ENCODE measurements at places on chromosomes 6 and 20.

DNA sequence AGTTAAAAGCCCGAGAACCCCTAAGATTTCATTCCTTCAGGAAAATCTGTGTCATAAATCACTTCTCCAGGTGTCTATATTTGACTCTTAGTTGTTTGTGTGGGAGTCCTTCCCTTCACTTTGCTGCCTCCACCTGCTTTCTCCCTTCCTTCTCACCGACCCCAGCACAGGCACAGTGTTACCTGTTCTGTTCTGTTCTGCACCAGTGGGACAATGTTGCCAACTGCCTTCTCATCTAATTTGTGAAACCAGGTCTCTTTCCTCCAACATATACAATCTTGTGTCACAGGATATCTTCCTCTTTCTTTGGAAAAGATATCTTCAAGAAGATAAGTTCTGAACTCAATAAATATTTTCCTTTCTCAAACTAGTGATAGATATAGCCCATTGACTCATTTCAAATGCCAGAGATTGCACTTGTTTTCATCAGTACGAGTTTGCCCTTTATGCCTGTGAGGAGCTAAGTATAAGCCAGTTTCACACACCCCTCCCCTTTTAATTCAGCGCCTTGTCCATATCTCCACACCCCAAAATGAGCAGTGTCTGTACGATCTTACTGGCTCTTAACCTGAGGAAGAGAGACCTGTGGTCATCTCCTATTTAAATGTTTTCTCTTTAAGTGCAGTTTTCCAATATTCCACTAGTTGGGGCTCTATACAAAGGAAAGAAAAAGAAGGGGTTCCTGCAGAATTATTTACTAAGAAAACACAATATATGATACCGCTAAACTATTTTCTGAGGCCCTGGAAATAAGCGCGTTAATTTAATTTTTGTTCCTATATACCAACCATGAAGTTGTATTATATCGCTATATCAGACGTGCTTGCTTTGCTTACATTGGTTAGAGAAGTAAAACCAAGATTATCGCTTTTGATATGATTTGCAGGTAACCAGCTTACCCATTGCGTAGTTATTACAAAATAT, 81.6 kb upstream of the PREP start:
- DNase-seq: peak; percentile 40

GRCh38 chr6:4593951-4594350, 182.3 kb upstream of the CDYL start:
- DNase-seq: no peak

DNA sequence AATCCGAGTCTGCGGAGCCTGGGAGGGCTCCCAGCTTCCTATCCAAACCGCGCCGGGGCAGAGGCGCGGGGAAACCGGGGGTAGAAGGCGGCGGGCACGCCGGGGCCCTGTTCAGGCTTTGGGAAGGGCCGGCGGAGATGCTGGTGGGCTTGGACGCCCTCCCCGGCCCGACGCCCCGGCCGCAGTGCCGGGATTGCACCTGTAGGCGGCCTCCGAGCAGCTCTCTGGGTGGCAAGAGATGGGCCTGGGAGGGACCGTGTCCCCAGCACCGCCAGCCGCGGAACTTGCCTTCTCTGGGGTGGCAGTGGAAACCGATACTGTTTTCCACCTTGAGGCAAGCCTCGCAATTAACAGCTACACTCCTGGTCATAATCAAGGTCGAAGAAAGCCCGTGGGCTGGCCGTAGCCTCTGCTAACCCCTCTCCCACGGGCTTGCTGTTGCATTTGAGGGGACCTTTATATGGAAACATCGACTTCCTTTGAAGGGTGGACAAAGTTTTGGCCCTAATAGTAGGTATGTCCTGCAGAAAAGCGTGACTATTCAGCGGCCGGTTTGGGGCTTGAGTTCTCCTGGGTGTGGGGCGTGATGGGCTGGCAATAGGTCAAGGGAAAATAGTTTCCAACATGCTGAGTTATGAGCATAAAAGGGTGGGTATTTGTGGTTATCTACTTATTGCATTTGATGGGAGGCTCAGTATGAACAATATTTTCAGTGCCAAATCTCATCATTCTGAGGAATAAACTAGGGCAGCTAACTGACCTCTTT, 1.1 kb upstream of the JAG1 start:
- peak; percentile 87 for DNase-seq

DNA sequence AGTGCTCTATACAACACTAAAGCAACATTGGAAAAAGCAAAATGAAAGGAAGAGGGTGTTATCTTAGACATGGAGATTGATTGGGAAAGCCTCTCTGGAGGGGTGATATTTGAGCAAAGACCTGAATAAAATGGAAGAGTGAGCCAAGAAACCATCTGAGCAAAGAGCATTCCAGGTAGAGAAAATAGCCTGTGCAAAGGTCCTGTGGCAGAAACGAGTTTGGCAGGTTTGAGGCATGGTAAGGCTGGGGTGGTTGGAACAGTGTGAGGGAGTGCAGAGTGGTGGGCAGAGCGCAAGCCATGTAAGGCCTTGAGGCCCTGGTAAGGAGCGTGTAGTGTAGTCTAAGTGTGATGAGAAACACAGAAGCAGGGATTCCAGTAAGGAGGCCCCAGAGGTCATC, 40.0 kb upstream of the PTPRT start:
- no peak for DNase-seq

DNA sequence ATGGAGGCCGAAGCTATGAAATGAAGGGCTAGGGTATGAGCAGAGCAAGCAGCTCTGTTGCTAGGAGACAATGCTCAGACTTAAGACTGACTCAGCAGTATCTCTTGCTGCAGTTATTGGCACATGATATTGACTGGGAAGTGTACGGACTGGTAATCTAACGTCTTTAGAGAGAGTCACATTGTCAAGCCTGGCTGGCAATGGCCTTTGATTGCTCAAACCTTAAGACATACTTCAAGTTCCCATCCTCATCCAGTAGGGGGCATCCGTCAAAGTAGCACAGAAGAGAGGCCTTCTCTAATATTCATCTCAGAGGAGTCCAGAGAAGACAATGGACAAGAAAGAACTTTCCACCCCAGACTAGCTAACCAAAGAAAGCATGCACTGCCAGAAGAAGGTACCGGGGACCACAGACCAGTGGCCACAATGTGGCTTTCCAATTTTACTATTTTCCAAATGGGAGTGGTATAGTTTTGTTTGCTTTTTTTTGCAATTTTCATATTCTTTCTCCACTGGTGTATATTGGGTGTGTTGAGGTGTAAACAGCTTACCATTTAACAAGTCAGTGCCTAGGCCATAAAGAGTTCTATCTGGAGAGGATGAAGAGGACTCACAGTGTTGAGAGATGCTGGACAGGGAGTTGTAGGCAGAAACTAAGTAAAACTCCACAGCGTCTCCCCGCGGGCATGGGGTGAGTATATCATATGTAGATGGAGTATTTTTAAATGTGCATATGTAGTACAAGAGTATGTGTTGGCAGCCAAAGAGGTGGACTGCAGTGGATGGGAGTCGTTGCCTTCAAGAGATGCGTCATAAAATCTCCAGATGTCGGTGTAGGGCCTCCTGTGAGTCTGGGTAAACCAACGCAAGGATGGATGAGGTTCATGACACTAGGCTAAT, 36.7 kb downstream of the LRFN2 start:
- peak; percentile 56 for DNase-seq

DNA sequence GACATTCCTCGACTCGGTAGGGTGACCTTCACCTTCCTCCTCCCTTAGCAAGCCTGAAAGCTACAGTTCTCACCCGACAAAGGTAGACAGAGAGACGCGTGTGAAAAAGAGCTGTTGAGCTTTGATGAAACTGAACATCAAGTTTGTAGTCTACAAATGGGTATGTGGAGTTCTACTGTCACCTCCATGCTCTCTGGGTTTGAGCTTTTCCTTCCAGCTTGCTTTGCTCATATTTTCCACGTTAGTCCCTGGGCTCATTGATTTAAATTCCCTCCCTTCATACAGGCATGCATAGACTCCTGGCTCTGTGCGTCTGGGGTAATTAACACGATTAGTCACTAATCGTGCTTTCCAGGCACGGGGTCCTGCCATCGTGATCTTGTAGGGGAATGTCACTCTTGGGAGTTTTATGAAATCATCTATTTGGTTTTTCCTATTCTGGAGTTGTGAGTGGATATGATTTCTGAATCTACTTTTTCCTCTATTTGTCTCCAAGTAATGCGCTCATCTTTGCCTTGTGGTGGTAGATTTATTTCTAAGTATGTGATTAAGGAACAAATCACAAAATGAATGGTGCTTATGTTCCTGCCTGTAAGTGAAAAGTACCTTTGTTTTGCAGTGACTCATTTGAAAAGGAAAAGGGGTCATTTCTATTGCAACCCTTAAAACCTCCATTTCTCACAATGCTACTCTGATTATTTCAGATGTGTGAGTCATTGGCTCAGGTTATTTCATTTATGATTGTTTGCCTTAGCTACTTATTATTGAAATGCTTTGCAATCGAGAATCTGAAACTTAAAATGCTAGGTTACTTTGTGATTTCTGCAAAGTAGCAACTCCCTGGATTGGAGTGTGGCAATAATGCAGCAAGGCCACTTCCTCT, 154.6 kb downstream of the ZDHHC14 start:
- DNase-seq: no peak

GRCh38 chr6:130520221-130520620, 154.4 kb downstream of the TMEM200A start:
- DNase-seq: no peak

- DNase-seq: no peak
Measured at GRCh38 chr6:11919771-11920440, 92.2 kb upstream of the HIVEP1 start.

GRCh38 chr6:35258858-35259193, 709 bp upstream of the ZNF76 start:
- DNase-seq: peak; percentile 77

- no peak for DNase-seq
Measured at GRCh38 chr6:170029416-170030283, 261.2 kb downstream of the DLL1 start.

DNA sequence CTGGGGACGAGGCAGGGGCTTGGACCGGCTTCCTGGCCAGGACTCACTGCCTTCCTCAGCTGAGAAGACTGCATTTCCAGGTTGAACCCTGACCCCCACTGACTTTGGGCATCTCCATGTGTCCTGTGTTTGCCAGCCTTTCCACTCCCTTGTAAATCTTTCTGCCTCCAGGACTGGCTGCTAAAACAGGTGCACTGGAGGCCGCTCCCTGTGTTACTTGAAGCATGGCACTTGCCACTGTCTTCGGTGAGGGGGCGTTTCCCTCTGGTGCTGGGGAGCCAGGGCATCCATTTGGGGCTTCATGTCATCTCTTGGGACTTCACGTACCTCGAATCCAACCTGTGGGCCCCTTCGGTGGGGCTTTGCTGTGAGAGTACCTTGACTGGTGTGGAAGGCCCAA, 6.7 kb upstream of the RBM38 start:
- no peak for DNase-seq

DNA sequence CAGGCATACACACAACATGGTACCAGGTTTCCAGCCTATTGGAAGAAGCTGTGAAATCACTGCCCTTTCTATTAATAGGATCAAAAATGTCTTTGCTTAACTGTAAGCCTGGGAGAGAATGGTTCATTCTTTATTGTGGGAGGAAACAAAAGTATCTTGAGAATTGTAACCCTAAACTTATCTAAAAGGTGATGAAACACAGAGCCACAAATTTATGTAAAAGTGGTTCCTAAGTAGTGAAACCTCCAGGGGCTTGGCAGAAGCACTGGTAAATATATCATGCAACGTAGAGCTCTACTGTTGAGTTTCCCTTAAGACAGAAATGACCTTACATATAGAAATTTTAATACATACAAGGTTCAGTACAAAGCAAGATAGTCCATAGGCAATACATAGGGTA, 17.2 kb upstream of the NOX3 start:
- no peak for DNase-seq

DNA sequence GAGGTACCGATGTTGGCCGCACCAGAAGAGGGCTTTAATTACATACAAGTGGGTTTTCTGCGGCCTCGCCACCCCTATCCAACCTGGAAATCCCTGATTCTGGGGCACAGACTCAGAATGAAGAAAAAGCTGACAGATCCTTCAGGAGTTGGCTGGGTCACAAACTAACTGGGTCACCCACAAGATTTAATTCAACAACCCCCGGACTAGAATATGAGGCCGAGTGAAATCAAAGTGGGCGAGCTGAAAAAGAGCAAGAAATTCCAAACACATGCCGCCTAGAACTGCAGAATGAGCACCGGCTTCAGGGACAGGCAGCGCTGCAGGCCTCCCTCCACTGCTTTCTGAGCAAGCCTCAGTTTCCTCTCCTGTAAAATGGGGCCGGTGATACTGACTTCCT, 30.0 kb downstream of the GRM4 start:
- no peak for DNase-seq

- no peak for DNase-seq
Measured at GRCh38 chr6:47083586-47084047, 41.5 kb upstream of the ADGRF1 start.

GRCh38 chr6:143429970-143430369, 20.5 kb downstream of the ADAT2 start:
- DNase-seq: no peak

- DNase-seq: no peak
Measured at GRCh38 chr6:38714239-38715015, 684 bp upstream of the DNAH8 start.

- DNase-seq: no peak
Measured at GRCh38 chr6:108383981-108384380, 89.1 kb downstream of the AFG1L start.

GRCh38 chr6:21603082-21603952, 9.8 kb downstream of the SOX4 start:
- no peak for DNase-seq

GRCh38 chr20:14189794-14190402, 147.5 kb downstream of the FLRT3 start:
- DNase-seq: no peak

GRCh38 chr6:131628726-131629125, 684 bp upstream of the MED23 start:
- DNase-seq: no peak
